Sigmoid colon (tissue), 7 donors: ENCODE measurements at places on chromosomes 12 and 14. TPM values are rescaled to one million over a fixed set of nuclear protein-coding genes. Genes with fewer than 3 reads are reported as not detected.

DNA sequence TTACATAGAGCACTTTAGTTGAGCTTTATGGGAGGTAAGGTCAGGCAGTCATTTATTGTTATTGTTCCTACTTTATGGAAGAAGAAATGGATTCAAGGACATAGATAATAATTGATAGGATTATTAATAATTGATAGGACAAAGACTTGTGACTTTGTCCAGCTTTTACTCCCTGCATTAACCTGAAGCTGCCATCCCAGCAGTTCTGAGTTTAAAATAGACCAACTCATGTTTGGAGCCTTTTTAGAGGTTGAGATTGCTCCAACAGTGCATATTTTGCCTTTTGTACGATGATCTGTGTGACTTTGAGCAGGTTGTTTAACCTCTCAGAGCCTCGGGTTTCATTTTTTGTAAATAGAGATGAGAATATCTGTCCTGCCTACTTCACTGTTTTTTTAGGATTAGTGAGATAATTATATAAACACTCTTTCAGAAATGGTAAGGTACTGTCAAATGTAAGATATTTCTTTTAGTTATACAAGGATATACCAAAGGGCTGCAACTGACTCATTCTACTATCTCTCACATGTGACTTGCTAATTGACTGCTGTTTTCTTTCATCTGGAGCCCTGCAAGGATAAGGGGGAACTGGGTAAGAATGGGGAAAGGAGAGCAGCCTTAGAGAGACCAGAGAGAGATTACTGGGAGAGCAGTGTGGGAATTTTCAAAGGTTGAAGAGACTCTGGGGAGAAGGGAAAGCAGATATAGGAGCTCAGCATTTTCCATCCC is 15.3 kb downstream of the WDR20 start:
- no peak for DNase-seq

DNA sequence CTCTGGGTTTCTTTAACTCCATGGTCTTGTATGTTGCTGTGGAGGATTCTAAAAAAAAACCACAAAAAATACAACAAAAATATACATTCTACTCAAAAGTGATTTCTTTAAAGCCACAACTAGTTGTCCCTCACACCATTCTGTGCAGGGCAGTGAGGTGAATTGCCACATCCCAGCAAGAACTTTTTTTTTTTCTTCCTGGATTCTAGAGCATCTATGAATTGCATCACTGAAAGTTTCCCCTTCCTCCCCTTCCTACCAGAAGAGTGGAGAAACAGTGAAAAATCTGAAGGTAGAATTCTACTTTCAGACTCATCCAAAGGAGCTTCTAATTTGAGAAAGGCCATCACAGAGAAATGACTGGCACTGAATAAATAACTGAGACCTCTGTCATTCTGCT is 395.3 kb downstream of the AEBP2 start:
- DNase-seq, result no peak

The RBMS2 gene
- total RNA-seq, result 24.3 TPM

The GALC gene
- total RNA-seq, result 22.8 TPM

GRCh38 chr14:101791919-101792572 is 30.5 kb downstream of the PPP2R5C start:
- DNase-seq, result no peak

DNA sequence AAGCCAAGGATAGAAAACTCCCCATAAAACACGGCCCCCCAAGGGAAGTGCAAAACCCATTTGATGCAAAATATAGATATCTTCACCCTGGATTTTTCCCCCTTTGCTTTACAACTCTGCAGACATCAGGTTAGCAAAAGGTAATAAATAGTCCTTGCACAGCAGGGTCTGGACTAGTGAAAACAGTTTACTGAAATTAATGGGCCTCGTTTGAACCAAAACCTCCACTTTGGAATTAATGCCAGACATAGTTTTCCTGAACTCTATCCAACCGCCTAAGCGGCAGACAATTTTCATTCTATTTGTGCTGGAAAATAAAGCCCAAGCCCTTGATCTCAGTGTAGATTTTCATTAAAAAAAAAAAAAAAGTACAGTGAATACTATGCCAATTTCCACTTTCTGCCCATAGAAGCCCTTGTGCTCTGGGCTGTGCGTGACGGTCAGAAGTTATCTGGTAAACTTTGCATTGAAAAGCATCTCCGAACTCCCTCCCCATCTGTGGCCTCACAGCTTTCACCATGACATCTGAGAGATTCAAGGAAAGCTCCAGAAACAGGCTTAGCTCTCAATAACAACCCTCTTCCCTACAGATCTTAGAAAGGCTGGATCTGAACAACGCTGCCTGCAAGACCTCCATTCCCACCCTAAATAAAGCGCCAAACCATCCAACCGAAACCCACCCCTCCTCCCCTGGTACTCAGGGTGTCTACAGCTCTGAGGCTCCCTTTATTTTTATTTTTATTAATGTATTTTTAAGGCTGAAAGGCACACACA is 11.0 kb upstream of the IRF2BPL start:
- no peak for DNase-seq
